ENCODE measurements at places on chromosomes 3 and 15. TPM values are rescaled to one million over a fixed set of nuclear protein-coding genes. Genes with fewer than 3 reads are reported as not detected.

GRCh38 chr3:126836220-126836860 lies 132.3 kb downstream of the CHCHD6 start:
- DNase-seq = no peak

DNA sequence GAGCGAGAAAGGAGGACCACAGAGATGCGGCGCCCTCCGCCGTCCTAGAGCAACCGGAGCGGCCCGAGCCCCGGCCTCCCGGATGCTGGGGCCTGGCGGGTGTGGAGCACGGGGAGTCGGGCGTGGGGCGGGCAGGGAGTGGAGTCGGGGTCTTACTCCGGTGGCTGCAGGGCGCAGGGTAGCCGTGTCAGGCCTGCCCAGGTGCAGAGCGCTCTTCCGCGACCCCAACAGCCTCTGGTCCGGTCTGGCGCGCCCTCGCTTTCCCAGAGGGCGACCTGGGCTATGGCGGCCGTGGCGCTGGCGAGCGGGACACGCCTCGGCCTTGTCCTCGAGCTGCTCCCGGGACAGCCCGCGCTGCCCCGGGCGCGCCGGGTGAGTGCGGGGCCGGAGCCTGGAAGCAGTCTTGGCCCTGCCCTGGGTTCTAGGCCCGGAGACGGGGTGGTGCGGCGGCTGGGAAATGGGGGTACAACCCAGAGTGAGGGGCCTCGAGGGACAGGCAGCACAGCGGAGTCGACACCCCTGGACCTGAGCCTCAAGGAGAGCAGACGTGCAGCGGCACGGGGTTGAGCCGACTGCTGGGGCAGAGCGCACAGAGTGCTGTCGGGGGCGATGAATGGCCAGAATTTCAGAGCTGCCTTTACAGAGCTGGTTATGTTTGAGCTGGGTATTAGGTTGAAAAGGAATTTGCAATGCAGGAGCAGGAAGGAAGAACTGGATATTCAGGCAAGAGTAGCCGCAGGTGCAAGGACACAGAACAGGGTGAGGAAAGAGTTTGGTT lies at the start of gene ZNF662:
TSS of gene ZNF662 (plus strand) at position 73 of the 778 bp plus-strand sequence. CDS start 1,973 bp downstream, outside the sequence.
- DNase-seq = peak; percentile 49

DNA sequence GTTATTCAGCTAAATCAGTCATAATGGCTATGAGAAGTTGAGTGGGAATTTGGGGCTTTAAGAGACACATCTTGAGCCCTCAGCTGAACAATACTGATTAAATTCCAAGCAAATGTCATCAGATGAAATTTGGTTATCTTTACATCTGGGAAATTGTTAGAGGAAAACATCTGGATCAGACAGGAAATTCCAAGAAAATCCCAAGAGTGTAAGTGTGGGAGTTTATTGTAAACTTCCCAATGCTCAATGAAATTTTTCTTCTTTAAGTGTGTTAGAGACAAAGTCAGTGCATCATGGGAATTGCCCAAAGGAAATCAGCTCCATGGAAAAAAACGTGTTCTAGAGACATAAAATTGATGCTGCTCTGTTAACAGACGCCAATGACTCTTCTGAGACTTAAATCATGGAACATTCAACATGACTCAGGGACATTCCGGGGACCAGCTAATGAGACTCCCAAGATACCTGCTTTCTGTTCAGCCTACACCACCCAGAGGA lies 19.8 kb upstream of the DCLK3 start:
- no peak for DNase-seq

GRCh38 chr3:65575376-65575840 lies 463.3 kb downstream of the MAGI1 start:
- no peak for DNase-seq

GRCh38 chr3:31086148-31086547 lies 191.7 kb upstream of the GADL1 start:
- DNase-seq = no peak

DNA sequence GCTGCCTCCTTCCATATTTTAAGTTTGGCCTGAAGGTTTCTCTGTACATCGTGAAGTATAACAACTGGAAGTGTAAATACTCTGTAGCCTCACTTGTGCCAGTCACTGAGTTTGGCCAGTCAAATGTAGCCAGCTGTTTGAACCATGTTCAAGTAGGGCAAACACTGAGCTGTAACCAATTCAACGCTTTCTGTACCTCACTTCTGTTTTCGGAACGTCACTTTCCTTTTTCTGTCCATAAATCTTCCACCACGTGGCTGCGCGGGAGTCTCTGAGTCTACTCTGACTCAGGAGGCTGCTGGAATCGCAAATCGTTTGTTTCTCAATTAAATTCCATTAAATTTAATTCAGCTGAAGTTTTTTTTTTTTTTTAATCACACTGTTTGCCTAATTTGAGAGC lies 88.8 kb upstream of the RARB start:
- no peak for DNase-seq

- no peak for DNase-seq
These were observed 44.8 kb upstream of the HES1 start for GRCh38 chr3:194091141-194091540.

- DNase-seq = peak; percentile 85
These were observed 64.7 kb downstream of the SLC30A4 start for GRCh38 chr15:45457641-45458539.

- DNase-seq = no peak
These were observed 110.0 kb downstream of the FHIT start for GRCh38 chr3:61141227-61141626.

GRCh38 chr15:68231102-68231818 lies 1.7 kb upstream of the CLN6 start:
- DNase-seq = no peak

DNA sequence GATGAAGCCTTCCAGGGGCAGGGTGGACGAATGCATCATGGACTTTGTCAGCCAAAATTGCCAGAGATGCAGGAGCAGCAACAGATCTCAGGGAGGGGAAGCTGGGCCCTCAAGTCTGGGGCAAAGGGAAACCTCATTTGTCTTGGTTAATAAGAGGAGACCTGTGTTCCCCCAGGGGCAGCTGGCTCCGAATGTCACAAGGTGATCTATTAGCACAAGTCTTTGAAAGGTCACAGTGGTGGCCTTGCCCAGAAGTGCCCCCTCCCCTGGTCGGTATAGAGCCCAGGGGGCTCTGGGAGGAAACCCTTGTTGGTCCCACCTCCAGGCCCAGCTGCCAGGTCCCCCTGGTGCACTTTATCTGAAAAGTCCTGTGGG lies 46.2 kb downstream of the ABTB1 start:
- DNase-seq = no peak

- no peak for DNase-seq
These were observed 21.2 kb downstream of the GPR156 start for GRCh38 chr3:120263792-120264191.

GRCh38 chr3:156820692-156821080 lies 5.5 kb upstream of the LEKR1 start:
- DNase-seq = no peak

- DNase-seq = peak; percentile 59
These were observed 7.5 kb upstream of the PGPEP1L start for GRCh38 chr15:99014803-99015697.

DNA sequence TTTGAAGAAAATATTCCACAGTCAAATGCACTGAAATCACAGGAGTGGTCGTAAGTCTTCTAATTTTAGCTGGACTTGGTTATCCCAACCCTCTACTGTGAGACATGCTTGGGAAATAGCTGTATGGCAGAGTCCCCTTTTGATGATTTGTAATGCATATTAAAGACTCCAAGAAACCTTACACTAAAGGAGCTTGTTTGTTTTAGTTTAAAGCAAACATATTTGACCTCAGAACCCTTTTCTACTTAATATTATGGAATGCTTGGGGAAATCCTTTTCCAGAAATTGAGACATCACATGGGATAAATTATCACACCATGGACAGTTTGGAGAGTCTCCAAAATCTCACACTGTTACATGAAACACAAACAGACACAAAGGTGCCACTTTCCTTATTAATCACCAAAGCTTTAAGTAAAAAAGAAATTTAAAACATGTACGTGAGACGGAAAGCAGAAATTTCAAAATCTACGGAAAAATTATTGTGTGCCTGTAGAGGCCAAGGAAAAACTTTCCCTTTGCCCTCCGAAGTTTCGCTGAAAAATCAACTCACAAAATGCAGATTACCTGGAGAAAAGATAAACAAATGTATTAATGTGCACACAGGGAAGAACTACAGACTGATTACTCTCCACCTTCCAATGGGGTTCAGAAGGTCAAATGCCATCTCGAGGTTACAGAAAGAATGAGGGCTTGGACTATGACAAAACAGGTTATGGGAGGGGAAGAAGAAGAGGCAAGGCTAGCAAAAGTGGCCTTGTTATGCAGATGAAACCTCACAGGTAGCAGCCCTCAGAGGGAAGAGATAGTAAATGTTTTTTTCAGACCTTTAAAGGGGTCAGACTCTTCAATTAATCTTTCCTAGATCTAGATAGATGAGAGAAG lies 7.0 kb upstream of the CPB1 start:
- no peak for DNase-seq

DNA sequence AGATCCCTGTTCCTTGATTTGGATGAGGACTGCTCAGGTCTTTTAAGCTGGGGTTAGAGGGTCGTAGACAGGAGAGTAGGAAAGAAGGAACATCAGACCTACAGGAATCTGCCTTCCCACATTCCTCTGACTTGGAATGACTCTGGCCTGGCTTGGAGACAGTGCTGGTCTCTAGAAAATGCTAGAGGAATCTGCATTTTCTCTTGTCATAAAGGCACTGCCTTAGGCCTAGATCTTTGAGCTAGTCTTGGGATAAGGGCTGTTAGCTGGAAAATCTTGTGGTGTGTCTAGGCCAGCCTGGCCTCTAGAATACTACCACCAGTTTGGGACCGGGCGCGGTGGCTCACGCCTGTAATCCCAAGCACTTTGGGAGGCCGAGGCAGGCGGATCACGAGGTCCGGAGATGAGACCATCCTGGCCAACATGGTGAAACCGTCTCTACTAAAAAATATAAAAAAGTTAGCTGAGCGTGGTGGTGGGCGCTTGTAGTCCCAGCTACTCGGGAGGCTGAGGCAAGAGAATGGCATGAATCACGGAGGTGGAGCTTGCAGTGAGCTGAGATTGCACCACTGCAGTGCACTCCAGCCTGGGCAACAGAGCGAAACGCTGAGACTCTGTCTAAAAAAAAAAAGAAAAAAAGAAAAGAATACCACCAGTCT lies 17.3 kb upstream of the BSN start:
- no peak for DNase-seq

DNA sequence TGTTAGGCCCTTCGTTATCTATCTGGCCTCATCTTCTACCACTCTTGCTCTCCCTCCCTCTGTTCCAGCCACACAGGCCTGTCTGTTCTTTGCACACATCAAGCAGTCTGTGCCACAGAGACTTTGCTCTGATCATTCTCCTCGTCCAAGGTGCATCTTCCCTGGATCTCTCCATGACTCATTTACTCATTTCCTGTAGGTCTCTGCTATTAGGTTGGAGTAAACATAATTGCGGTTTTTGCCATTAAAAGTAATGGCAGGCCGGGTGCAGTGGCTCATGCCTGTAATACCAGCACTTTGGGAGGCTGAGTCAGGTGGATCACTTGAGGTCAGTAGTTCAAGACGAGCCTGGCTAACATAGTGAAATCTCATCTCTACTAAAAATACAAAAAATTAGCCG lies 9.5 kb upstream of the C3orf49 start:
- DNase-seq = no peak

GRCh38 chr3:14849638-14850230 lies 31.0 kb downstream of the FGD5 start:
- no peak for DNase-seq

DNA sequence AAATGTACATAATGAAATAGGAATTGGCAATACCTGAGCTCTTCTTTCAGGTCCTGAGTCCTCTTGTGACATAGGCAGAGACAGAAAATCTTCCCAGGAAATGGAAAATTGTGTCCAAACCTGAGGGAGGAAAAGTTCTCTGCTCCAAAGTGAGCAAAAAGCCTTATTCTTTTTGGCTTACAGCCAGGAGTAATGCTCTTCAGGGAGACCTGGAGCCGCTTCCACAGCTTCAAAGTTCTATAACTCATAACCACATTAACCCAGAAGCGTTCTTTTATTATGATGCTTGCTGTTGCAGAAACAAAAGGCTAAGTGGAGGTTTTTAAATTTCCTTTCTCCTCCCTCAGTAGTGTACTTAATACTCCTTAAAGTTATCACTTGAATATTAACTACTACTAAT lies 633 bp downstream of the IGSF10 start:
- DNase-seq = no peak

DNA sequence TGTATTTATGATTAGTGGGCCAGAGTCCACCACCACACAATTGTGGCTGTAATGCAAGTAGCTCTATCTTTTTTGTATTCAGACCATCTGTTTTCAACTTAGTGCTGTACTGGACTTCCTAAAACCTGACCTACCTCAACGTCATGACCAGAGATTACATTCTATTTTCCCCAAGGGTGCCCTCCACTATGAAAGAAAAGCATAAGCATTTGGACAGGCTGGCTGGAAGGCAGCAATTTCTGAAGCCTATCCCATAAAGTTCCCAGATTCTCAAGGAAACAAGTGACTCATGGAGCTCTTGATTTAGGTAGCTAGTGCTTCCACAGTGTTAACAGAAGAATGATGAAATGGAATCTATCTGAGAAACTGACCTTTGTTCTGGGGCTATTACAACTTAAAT lies 75.8 kb downstream of the COL8A1 start:
- peak; percentile 13 for DNase-seq

GRCh38 chr15:68333775-68334470 lies 56.4 kb downstream of the FEM1B start:
- DNase-seq = no peak

ANKRD63 gene
- polyA plus RNA-seq = 0.26 TPM

CPLX3 gene
- polyA plus RNA-seq = not detected

CCDC50 gene
- polyA plus RNA-seq = 68.3 TPM

ALDH1A2 gene
- 327 TPM for polyA plus RNA-seq

NAALADL2 gene
- polyA plus RNA-seq = 25.9 TPM

GASK1A gene
- 4.6 TPM for polyA plus RNA-seq

GOLGA8S gene
- polyA plus RNA-seq = 1.1 TPM

GPR176 gene
- 15.1 TPM for polyA plus RNA-seq

PATL2 gene
- polyA plus RNA-seq = 1.2 TPM

MELTF gene
- polyA plus RNA-seq = 3.2 TPM

PLA2G4E gene
- polyA plus RNA-seq = not detected

SNUPN gene
- polyA plus RNA-seq = 31.0 TPM

DGKG gene
- polyA plus RNA-seq = 0.51 TPM

CHRNA3 gene
- 1.7 TPM for polyA plus RNA-seq

DYNLT2B gene
- 32.8 TPM for polyA plus RNA-seq
